ENCODE measurements at places on chromosomes 12 and 14. TPM values are rescaled to one million over a fixed set of nuclear protein-coding genes. Genes with fewer than 3 reads are reported as not detected.

GRCh38 chr12:108193917-108194316, 64.8 kb downstream of the WSCD2 start:
- no peak for DNase-seq
- H3K27me3 ChIP-seq, result no peaks in the 10 kb centered on the region
- no peak overlapping the region for H3K27ac ChIP-seq
- H3K4me3 ChIP-seq, result no peak overlapping the region

CCDC177 gene
- total RNA-seq, result 0.06 TPM

CCDC184 gene
- 5.1 TPM for total RNA-seq

ARG2 gene
- total RNA-seq, result 8.6 TPM
